Hair follicle dermal papilla cell (primary cell): ENCODE measurements at places on chromosomes 16 and 17. TPM values are rescaled to one million over a fixed set of nuclear protein-coding genes. Genes with fewer than 3 reads are reported as not detected.

SMIM22 gene
- not detected in 2 replicates for total RNA-seq

MNT gene
- total RNA-seq = 15.5 and 24.5 TPM in 2 replicates

KRT26 gene
- not detected in 2 replicates for total RNA-seq

PRM2 gene
- total RNA-seq = not detected in 2 replicates

MPP2 gene
- total RNA-seq = 2.9 and 3.4 TPM in 2 replicates

CCR7 gene
- not detected in 2 replicates for total RNA-seq
